ENCODE measurements at places on chromosomes 3 and 15.

- DNase-seq = no peak
Observed at GRCh38 chr3:126209741-126210140, 29.4 kb upstream of the ALDH1L1 start.

- no peak for DNase-seq
Observed at GRCh38 chr3:127485396-127486170, 105.0 kb downstream of the TPRA1 start.

GRCh38 chr15:85318048-85318731 lies 62.2 kb upstream of the AKAP13 start:
- peak; percentile 76 for DNase-seq

GRCh38 chr3:107767897-107768605 lies 245.3 kb downstream of the BBX start:
- DNase-seq = peak; percentile 72

Data from adipocyte (in vitro differentiated cells).